Fibroblast of pulmonary artery (primary cell): ENCODE measurements at places on chromosomes 1 and 21.

GRCh38 chr1:87329051-87329525 is 408 bp downstream of the LMO4 start:
- peak; percentile 63 for DNase-seq

DNA sequence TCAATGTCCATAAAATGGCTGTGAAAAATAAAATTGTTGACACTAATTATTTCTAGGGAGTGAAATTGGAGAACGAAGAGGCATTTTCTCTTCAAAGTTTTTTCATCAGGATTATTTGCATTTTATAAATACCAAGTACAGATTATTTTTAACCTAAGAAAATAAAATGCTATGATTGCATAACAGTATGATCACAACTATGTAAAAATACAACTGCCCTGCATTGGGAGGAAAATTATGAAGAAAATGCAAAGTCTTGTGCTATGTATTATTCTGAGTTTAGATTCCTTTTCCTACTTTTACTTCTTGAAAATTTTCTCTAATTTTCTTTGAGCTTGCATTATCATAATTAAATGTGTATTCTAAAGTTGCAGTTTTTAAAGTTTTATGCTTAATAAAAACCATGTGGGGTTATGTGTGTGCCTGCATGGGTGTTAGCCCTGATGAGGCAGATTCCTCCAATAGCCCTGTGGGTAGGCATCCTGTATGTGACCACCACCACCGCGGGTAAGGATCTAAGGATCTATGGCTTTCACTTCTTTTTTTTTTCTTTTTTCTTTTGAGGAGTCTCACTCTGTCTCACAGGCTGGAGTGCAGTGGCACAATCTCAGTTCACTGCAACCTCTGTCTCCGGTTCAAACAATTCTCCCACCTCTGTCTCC is 24.7 kb downstream of the STX6 start:
- no peak for DNase-seq

DNA sequence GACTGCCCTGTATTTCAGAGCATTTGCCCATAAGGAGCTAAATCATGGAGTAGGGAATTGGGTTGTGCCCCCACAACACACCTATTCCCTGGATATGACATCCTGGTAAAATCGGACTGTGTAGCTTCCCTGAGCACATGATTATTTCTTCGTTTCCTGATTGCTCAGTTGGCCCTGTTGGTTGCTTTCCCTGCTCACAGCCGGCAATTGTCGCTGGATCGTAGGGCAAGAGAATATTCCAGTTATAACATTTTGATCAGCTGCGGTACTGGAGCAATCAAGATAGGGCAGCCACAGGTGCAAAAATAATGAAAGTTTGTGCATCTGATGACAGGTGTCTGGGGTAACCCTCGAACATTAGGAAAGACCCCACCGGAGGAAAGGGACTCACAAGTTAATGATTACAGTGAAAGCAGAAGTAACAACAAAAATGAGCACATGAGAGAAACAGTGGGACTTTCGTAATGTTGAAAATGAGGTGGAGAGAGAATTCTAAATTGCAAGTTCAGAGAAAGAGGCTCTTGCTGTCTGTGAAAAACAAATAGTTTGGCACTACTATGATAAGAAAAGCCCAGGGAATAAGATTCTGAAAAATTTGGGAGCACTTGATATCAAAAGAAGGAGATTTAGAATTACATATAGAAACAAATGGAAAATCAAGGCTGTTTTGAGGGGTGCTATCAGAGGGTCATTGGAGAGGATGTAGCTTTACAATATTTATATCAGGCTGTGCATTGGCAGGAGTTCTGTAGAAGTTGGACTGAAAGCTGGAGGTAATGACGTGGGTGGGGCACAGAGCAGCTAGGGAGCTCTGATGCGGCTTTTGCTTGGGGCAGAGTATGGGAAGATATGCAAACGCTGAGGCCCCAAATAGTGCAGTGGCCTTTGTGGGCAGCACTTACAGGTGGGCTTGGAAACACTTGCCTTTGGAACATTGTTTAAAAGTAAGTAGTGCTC is at the start of gene MAB21L3:
Gene MAB21L3, plus strand, starts transcription at position 833 of the 957 bp plus-strand sequence. CDS start 1,217 bp downstream, outside the sequence.
- DNase-seq, result no peak

- no peak for DNase-seq
Measured at GRCh38 chr1:46530791-46531409, 20.5 kb downstream of the KNCN start.

DNA sequence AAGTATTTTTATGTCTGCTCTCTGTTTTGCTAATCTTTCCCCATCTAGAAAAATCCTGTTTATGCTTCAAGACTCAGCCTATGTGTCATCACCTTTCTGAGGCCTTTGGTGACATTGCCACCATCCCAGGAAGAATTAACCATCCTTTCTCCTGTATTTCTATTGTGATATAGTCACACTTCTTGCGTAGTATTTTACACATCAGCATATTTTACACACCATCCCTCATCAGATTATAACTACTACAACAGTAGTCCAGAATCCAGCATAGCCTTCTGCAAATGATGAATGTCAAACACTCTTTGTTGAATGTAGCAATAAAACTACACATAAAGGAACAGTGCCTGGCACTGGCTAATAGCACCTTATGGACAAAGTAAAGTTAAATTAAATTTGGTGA is 275.3 kb upstream of the C1orf87 start:
- DNase-seq, result no peak

DNA sequence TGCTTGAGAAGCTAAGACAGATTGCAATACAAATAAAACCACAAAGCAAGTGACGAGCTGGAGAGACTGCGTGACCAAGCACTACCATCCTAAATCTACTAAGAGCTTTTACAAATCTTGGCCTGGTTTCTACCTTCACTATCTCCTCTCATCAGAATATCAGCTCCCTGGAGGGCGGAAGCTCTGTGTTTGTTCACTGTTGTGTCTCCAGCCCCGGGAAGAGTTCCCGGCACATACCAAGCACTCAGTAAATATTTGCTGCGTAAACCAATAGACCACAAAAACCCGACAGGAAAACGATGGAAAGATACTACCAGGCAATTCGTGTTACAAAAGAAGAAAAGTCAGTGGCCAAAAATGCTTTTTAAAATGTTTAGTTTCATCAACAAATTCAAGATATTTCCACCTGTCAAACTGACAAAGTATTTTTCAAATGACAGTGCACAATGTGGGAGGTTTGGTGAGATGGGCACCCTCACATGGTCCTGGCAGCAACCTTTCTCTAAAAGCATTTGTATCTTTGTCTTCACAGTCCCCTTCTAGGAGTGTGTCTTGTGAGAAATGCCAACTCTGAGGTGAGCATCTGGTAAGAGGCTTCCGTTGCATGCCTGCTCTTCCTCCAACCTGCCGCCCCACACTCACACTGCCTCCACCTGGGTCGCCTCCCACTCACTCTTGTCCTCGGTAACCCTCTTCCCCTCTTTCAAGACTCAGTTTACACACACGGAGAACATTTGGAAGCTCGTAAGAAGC is 34.7 kb downstream of the SLC1A7 start:
- DNase-seq, result peak; percentile 80

DNA sequence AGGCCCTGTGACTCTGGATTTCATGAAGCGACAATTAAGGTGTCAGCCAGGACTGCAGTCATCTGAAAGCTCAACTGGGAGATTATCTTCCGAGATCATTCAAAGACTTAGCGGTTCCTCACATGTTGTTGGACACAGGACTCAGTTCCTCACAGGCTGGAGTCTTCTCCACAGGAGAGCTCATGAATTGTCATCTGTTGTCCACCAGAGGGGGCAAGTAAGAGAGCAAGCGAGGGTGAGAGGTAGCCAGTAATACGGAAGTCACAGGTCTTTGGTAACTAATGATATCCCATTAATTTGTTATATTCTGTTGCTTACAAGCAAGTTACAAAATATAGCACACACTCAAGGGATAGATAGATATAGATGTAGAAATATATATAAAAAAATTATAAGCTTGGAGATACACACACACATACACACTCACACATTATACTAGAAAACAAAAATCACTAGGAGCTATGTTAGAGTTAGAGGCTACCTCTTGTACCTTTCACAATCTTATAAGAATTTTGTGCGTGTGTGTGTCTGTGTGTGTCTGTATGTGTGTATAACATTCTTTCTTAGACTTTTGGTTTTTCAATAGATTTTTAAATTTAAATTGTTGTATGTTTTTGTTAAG is 1695.3 kb downstream of the BRINP3 start:
- DNase-seq, result peak; percentile 45

- no peak for DNase-seq
Measured at GRCh38 chr1:64901663-64902062, 64.7 kb downstream of the JAK1 start.

GRCh38 chr1:32867671-32868070 is 3.0 kb downstream of the FNDC5 start:
- no peak for DNase-seq

DNA sequence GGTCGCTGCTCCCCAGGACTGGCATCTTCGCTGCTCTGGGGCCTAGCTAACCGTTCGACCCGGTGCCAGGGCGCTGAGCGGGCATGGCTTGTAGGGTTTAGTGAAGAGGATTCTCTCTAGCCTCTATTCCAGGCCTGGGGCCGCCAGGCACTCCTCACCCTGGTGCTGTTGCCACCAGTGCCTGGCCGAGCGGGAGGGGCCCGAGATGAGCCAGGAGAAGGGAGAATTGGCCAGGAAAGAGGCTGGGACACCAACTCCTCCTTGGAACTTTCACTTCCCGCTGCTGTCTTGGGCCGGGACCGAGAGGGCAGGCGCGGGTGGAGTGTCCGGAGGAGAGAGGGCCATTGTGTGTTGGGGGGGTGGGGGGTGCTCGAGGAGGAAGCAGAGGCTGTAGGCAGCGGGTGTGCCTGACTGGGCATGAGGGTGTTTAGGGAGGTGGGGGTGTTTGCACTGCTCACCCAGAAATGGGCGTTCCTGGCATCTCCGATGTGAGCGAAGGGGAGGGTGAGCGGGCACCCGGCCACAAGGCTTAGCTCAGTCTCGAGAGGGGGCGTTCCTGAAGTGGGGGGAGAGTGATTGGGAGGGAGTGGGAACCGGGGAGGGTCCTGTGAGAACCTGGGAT is 772 bp downstream of the ADAM15 start:
- peak; percentile 29 for DNase-seq

DNA sequence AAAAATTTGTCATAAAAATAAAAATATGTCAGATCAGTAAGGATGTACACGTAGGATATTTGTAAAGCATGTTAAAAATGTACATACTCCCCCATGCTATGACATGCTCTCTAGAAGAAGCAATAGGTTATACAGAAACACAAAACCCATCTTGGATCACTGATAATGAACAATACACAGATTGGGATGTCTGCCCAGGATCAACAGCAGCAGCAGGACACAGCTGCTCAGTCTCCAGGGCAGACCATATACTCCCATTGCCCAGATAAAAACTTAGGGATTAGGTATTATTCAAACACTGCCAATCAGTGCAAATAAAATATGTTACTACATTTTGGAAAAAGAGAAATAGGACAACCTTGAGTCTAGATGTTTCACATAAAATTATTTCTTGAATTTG is 39.0 kb downstream of the DAB1 start:
- DNase-seq, result no peak

GRCh38 chr1:7456722-7457082 is 314.4 kb upstream of the VAMP3 start:
- no peak for DNase-seq

DNA sequence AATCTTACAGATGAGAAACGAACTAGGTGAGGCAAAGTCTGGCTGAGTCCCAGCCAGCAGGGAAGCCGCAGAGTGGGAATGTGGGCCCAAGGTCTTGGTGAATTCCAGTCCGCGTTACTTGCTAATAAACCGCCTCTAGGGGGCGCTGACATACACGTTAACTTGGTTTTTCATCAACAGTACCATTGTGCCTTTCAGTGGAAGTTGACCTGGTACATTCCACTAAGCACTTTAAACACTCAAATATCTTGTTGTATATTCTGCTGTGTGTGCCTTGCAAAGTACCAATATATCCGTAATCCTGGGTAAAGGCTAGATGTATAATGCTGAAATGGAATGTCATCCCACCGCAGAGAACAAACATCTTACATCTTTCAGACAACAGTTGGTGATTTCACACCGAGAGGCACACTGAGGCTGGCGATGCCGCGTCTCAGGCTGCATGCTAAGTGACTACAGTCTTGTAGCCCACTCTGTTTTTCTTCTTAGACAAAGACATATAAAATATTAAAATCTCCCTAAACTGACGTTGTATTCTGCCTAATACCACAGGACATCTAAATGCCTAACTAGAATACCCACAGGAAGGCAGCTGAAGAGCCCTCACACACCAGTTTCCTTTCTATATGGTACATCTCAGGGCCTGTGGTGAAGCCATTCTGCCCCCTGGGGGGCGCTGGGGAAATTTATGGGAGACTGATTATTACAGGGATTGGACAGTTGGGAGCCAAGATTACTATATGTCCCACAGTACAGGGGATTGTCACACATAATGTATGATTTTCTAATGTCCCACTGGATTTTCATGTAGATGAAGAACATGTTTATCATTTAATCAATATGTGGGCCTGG is 49.2 kb upstream of the C1orf198 start:
- DNase-seq, result peak; percentile 81

DNA sequence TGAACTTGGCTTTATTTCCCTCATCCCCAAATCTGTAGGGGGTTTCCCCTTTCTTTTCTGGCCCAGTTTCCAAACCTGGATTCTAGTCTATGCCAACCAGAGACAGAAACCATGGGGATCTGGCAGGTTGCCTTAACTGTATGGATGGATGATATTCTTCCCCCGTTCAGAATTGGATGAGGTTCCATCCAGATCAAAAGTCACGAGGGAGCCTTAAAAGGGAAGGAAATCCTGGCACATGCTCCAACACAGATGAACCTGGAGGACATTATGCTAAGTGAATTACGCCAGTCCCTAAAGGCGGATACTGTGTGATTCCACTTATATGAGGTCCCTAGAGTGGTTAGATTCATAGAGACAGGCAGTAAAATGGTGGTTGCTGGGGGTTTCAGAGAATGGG is 124.4 kb downstream of the HUNK start:
- no peak for DNase-seq

- DNase-seq, result no peak
Measured at GRCh38 chr1:70169018-70169839, 36.1 kb downstream of the LRRC40 start.

GRCh38 chr21:45208627-45208951 is 79.1 kb downstream of the POFUT2 start:
- peak; percentile 12 for DNase-seq

DNA sequence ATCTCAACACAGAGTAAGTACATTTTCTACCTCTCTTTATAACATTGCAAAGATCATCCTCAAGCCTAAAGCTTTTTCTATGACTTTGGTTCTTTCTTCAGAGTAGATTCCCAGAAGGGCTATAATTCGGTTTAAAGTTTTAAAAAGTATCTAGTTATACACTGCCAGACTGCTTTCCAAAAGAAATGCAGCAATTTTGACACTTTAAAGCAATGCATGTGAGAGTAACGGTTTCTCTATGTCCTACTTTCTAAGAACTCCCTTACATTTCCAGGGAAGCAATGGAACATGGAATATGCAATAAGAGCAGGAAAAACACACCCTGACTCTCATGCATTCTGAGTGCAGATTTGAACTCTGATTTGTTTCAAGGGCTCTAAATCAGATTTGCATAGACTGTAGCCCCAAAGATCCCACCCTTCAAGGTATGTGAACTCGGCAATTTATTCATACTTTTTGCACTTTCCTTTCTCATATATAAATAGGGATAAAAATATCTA is 331.6 kb downstream of the HHIPL2 start:
- DNase-seq, result no peak
